Aorta (tissue), 5 donors: ENCODE measurements at places on chromosomes 12 and 14.

- no peak for DNase-seq
Observed at GRCh38 chr12:116280595-116281290, 3.2 kb upstream of the MED13L start.

DNA sequence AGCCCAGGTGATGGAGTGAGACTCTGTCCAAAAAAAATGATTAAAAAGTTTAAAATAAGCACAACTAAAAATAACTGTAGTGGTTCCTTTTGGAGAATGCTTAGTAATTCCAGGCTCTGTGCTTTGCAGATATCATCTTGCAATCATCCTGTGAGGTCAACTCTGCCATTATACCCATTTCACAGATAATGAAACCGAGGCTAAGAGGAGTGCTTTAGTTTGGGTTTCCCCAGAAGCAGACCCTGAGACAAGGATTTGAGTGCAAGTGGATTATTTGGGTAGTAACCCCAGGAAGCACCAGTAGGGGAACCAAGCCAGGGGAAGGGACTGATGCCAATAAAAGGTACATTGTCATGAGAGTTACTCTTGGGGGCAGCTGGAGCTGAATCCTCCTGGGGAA, 44.7 kb downstream of the RIN3 start:
- no peak for DNase-seq

DNA sequence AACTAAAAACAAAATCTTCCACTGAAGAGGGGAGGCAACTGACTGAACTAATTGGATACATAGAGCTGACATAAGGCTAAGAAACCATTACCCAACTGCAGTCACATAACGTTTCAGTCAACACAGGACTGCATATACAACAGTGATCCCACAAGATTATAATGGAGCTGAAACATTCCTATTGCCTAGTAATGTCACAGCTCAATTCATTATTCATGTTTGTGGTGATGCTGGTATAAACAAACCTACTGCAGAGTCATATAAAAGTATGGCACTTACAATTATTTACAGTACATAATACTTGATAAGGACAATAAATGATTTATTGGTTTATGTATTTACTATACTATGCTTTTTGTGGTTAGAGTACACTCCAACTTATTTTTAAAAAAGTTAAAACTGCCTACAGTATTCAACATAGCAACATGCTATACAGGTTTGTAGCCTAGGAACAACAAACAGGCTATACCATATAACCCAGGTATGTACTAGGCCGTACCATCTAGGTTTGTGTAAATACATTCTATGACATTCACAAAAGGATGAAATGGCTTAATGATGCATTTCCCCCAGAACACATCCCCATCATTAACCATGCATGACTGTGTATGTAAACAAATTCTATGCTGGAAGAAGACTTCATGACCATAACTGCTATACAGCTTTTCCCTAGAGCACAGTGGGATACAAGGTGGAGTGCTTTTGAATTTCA, 4.3 kb downstream of the NAP1L1 start:
- DNase-seq = no peak

DNA sequence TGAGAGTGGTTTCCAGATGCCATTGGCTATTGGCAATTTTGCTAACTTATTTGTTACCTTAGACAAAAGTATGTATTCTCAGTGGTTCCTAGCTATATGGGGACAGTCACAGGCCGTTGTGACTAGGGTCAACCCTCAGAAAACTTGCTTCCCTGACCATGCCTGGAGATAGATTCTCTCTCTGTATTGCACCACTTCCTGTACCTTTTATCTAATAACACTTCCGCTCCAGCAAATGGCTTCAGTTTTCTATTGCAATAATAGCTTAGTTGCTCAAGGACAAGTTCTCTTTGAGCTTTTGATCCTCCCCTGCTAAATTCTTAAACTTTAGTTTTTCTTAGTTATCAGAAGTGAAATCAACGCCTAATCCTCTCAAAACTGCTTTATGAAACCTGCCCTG, 338.0 kb downstream of the RMST start:
- DNase-seq = no peak

DNA sequence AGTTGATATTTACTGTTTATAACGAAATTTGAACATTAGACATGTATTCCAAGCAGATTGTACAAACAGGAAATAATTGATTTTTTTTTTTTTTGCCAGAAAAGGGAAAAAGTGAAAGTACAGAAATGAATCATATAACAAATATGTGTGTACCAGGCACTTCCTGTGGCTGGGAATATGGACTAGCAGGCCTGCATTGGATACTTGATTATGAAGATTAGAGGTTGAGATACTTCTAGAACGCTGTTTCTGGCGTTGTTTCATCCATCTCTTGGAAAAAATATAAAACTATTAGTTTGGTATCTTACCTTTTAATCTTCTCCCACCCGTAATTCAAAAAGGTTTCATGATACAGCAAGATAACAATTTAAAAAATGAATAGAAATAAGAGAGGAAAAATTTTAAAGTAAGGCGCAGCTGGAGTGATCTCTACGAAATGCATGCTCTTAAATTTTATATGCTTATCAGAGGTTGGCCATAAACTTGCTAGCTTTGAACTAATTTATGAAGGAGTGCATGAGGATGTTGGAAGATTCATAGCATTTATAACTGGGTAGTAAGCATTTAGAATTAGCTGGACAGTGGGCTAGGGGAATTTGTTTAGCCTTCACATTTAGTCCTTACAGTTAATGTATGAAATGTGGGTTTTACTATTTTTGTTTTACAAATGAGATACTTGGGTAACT, 90.8 kb downstream of the AEBP2 start:
- no peak for DNase-seq

DNA sequence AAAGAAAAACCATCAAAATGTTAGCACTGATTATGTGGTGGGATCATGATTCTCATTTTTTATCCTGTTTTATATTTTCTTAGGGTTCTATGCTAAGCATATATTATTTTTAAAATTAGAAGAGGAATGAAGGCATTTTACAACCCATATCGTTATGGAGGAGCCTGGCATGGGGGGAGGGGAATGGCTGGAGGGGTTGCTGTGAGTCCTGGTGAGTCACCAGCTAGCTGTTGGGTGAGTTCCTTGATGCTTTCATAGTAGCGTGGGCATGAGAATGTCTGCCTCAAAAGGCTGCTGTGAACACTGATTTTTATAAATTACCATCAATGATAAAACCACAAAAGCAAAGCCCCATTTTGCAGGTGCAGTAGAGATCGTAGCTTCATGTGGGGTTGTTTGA, 46.9 kb downstream of the C14orf132 start:
- DNase-seq = peak; percentile 67

- no peak for DNase-seq
Observed at GRCh38 chr14:38197784-38198335, 9.8 kb upstream of the SSTR1 start.

DNA sequence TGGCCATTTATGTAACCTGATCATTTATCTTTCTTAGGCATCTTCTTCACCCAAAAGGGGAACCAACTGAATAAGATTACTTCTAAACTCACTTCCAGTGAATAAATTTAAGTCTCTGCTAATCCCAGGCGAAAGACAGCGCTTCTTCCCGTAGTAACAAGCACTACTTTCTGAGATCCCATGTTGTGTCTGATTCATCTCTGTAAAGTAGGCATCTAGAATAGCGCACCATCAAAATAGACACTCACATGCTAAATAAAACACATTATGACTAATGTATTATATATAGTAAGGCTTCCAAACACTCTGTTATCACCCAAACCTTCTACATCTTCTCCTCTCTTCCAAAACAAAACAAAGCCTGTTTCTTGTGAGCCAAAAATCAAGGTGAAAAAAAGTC, 15.1 kb downstream of the GTF2A1 start:
- no peak for DNase-seq

DNA sequence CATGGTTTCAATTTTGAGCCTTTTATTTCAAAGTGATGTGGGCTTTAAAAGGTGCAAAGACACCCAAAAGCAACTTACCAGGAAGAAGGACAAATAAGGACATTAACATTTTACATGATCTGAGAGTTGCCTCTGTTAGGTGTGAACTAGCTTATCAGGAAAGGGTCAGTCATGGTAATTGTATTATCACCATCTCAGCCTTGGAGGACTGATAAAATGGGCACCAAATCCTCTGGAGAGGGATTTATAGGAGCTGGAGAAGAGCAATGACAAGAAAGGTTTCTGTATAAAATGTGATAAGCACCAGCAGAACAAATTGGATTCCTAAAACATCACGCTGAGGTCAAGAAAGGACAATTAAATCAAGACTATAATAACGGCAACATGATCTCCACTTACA, 217.7 kb upstream of the PRICKLE1 start:
- no peak for DNase-seq

GRCh38 chr12:109946505-109946904, 46.4 kb downstream of the TCHP start:
- DNase-seq = no peak

DNA sequence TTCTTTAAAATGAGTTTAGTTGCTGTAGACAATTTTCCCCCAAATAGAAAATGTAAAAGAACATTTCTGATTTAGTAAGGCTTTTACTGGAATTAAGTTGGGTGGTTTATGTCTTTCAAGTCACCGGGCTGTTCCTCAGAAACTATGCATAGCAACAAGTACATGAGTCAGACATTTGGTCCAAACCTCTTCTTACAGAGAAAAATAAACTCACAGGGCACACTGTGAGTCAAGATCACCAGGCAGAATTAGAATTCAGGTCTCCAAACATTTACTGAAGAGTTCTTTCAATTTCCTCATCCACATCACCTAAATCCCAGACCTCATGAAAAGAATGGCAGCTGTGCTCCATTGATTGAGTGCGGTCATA, 476.1 kb upstream of the SOX5 start:
- DNase-seq = no peak

DNA sequence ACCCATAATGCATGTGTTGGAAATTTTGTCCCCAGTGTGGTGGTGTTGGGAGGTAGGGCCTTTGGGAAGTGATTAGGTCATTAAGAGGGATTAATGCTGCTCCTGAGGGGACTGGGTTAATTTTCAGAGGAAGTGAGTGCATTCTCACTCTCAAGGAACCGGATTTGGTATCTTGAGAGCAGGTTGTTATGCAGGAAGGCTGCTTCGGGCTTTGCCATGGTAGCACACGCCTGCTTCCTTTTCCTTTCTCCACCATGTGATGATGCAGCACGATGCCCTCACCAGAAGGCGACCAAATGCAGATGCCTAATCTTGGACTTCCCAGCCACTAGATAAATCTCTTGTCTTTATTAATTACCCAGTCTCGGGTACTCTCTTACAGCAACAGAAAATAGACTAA, 257.1 kb downstream of the SSPN start:
- DNase-seq = no peak
